Endothelial cell of coronary artery (primary cell): ENCODE measurements at places on chromosomes 3 and 15. TPM values are rescaled to one million over a fixed set of nuclear protein-coding genes. Genes with fewer than 3 reads are reported as not detected.

Gene BUB1B
- total RNA-seq: 10.1 and 29.4 TPM in 2 replicates

Gene CMC1
- total RNA-seq: 3.4 and 5.0 TPM in 2 replicates

Gene PIERCE2
- 0.94 and 1.3 TPM in 2 replicates for total RNA-seq

Gene DNAH12
- total RNA-seq: under 0.01 and 0.09 TPM in 2 replicates

Gene ERICH6
- under 0.01 TPM in 1 of 2 replicates, not detected in the other for total RNA-seq

Gene PLSCR5
- total RNA-seq: not detected in 2 replicates
